SJSA1 (cell line): ENCODE measurements at places on chromosomes 16 and 17. TPM values are rescaled to one million over a fixed set of nuclear protein-coding genes. Genes with fewer than 3 reads are reported as not detected.

GRCh38 chr17:80847496-80848230 is 144.0 kb upstream of the CHMP6 start:
- no peak overlapping the region for H3K27ac ChIP-seq
- DNase-seq: no peak
- H3K27me3 ChIP-seq: no peaks in the 10 kb centered on the region
- no peak overlapping the region for H3K4me3 ChIP-seq

The SLC6A2 gene
- total RNA-seq: not detected in 2 replicates

- no peak overlapping the region for H3K4me3 ChIP-seq
- H3K4me1 ChIP-seq: peaks cover 51% of the 10 kb centered on the region
- DNase-seq: no peak
- H3K36me3 ChIP-seq: no peaks in the 10 kb centered on the region
Observed at GRCh38 chr17:65065906-65066305, 9.4 kb upstream of the GNA13 start.

- no peak overlapping the region for H3K4me3 ChIP-seq
- no peak overlapping the region for H3K27ac ChIP-seq
- peaks cover 13% of the 10 kb centered on the region; the same call in 1 of the 2 replicates for H3K36me3 ChIP-seq
Observed at GRCh38 chr16:117379-118365, 20.8 kb downstream of the NPRL3 start.

DNA sequence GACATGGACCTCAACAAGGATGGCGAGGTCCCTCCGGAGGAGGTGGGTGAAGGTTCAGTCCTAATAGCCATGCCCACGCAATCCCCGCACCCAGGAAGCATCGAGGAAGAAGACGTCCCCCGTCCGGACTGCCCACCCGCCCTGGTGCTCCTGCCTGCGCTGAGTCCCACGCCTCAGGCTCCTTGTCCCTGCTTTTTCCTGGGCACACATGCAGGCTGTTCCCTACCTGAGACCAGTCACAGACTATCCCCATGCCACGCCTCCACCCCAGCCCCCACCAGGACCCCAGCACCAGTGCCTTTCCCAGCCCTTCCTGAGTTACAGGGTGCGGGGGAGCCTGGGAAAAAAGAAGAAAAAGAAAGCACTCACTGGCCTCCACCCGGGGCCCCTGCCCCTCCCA is 9.0 kb downstream of the FKBP10 start:
- peaks cover 28% of the 10 kb centered on the region for H3K36me3 ChIP-seq
- H3K4me3 ChIP-seq: no peak overlapping the region
- H3K27me3 ChIP-seq: no peaks in the 10 kb centered on the region
- no peak overlapping the region for H3K27ac ChIP-seq
- no peak for DNase-seq
- no peaks in the 10 kb centered on the region for H3K4me1 ChIP-seq

DNA sequence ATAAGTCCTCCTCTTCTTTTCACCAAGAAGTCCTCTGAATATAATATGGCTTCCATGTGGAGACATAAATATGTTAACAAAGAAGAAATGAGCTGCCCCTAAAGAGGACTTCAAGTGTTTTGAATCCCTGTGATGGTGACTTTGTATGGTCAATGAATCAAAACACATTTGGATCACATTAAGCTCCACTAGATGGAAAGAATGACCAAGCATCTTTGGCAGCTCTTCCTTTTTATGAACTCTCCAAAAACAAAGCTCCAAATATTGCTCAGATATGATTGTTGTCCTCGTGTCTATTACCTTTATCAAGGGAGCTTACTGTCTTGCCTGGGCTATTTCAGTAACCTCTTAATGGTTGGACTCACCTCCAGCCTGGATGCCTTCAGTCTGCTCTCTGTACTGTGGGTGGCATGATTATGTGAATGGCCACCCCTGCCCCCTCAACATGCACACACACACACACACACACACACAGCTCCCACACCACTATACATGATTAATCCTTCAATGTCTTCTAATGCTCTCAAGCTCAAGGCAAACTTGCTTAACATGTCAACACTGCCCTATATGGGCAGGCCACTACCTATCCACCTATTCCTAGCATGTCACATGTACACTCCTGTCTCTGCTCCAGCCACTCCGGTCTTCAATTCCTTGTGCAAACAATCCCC is 346.6 kb upstream of the SALL1 start:
- no peak for DNase-seq
- H3K36me3 ChIP-seq: no peaks in the 10 kb centered on the region
- H3K4me3 ChIP-seq: no peak overlapping the region
- H3K27me3 ChIP-seq: no peaks in the 10 kb centered on the region
- peaks cover 6% of the 10 kb centered on the region for H3K4me1 ChIP-seq

The ZG16B gene
- 0.11 and 0.53 TPM in 2 replicates for total RNA-seq

DNA sequence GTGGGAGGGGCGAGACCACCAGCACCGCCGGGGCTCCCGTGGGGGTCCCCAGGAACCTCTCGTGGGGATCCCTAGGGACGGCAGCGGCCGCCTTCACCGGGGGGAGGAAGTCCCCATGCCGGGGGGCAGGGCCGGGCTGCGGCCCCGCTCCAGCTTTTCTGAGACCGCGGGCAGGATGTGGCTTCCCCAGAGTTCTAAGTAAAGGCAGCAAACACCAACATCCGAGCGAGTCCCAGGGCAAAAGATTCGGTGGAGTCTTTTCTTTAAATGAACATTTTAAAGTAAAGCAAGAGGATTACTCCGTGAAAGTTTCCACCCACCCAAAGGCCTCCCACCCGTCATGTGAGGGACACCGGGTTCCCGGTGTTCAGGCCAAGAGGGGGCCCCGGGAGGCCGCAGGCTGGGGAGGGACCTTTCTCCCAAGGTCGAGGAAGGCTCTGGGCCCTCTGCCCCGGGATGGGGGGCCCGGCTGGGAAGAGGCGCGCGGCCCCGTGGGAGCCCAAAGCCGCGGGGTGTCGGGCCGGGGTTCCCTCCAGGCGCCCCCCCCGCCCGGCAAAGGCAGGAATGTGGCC is 137.2 kb upstream of the RPH3AL start:
- H3K4me1 ChIP-seq: peaks cover 15% of the 10 kb centered on the region
- peak overlapping the region; percentile 59 for H3K4me3 ChIP-seq
- H3K27ac ChIP-seq: peak overlapping the region; percentile 57
- 0 out of 2 replicates have a peak, but pooled peaks cover 6% of the 10 kb centered on the region for H3K36me3 ChIP-seq

The GPR142 gene
- total RNA-seq: not detected in 2 replicates

DNA sequence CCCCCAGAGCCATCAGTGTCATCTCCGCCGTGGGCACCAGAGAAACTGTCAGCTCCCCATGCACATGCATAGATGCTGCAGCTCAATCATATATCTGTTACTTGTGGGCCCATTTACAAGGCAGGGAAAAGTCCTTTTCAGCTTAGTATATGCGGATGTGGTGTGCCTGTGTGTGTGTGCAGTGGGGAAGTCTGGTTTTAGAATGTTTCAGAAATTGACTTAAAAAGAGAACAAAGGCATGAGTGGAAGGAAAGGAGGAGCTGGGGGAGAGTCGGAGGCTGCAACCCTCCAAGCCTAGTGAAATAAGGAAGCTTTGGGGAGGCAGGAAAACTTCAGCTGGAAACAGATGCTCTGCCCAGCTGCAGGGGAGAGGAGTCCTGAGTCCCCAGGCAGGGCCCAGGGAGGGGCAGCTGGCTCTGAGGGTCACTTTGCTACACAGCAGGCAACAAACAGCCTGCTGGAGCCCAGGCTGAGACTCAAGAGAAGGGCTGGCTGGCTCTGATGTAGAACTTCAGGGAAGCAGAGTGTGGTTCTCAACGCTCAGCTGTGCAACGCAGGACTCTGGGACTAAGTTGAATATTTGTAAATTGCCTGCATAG is 11.1 kb upstream of the CD300LD start:
- H3K36me3 ChIP-seq: no peaks in the 10 kb centered on the region
- H3K4me3 ChIP-seq: no peak overlapping the region
- DNase-seq: no peak
- no peaks in the 10 kb centered on the region for H3K4me1 ChIP-seq

The PPP1R1B gene
- total RNA-seq: not detected in 2 replicates

DNA sequence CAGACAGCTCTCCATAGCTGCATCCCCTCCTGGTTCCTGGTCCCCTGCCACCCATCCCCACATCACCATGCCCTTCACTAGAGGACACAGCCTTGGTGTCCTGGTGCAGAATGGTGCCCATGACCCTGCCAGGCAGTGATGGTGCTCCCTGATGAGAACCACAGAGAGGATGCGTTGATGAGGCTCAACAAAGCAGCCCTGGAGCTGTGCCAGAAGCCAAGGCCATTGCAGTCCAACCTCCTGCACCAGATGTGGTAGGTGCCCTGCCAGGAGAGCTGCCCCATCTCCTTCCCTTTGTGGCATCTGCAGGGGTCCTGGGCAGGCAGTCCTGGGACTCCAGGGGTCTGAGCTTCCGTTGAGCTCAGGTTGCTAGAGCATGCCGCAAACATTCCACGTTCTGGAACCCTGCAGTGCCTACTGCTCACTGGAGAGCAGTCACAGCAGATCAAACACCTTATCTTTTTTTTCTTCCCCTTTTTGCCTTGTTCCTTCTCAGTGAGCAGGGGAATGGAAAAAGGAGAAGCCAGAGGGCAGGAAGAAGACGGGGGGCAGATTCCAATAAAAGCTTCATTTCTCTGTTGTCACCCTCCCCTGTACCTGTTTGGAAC is 5.3 kb upstream of the EPN3 start:
- H3K27me3 ChIP-seq: peaks cover 33% of the 10 kb centered on the region
- no peak overlapping the region for H3K27ac ChIP-seq
- DNase-seq: no peak
- H3K4me3 ChIP-seq: no peak overlapping the region

The SPATA33 gene
- total RNA-seq: 5.5 and 8.3 TPM in 2 replicates

- H3K27ac ChIP-seq: no peak overlapping the region
- no peak for DNase-seq
- H3K4me1 ChIP-seq: no peaks in the 10 kb centered on the region
- peaks cover 80% of the 10 kb centered on the region for H3K36me3 ChIP-seq
Observed at GRCh38 chr17:61794792-61795191, 68.5 kb downstream of the BRIP1 start.

DNA sequence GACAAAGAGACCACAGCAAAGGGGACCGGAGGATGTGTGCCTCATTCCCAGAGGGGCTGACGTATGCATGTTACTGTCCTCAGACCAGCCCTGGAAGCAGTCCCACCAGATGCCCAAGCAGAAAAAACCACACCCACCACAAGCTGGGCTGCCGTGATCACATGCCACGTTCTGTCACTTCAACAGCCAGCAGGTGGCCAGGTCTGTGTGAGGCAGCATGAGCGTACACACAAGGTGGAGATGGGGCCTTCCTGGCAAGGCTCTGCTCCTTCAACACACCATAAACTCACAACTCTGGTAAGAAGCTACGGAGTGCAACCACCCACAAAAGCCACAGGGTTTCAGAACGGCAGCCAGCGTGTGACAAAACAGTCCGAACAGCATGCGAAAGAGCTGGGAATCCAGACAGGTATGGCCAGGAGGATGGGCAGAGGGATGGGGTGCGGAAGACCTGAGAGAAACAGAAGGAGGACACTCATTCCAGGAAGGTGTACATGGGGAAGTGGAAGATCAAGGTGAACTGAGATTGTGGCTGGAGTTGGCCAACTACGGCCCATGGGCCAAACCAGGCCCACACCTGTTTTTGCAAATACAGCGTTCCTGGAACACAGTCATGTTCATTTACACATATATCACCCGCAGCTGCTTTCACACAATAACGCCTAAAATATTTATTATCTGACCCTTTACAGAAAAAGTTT is 27.9 kb downstream of the MBTPS1 start:
- H3K4me1 ChIP-seq: no peaks in the 10 kb centered on the region
- H3K36me3 ChIP-seq: peaks cover 83% of the 10 kb centered on the region
- no peaks in the 10 kb centered on the region for H3K27me3 ChIP-seq

- H3K36me3 ChIP-seq: no peaks in the 10 kb centered on the region
- no peaks in the 10 kb centered on the region for H3K27me3 ChIP-seq
- no peaks in the 10 kb centered on the region for H3K4me1 ChIP-seq
- H3K4me3 ChIP-seq: no peak overlapping the region
Observed at GRCh38 chr17:31466096-31466760, 74.8 kb downstream of the RAB11FIP4 start.

The SPIRE2 gene
- 2.3 and 2.7 TPM in 2 replicates for total RNA-seq

The KRTAP2-2 gene
- not detected in 2 replicates for total RNA-seq

DNA sequence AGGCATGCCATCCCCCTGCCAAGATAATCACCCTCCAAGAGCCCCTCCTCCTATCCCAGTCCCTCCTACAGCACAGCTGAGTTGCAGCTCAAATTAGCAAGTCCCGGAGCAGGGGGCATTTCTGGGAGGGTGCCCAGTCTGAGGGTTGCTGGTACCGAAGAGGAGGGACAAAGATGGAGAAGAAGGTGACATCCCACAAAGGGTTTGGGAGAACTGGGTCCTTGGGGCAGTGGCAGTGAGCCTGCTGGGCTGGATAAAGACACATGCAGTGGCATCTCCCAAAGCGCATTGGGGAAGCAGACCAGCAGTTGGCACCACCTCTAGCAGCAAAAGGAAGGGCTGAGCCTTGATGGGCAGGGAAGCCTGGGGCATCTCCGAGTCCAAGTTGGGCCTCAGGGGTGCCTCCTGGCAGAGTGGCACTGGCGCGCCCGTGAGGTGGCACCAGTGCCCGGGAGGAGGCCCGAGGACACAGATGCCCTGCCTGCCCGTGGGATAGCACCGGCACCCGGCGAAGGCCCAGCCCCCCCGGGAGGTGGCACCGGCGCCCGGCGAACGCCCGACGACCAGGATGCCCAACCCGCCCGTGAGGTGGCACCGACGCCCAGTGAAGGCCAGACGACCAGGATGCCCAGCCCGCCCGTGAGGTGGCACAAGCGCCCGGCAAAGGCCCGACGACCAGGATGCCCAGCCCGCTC is 622 bp downstream of the TOM1L2 start:
- H3K36me3 ChIP-seq: peaks cover 6% of the 10 kb centered on the region; the same call in 1 of the 2 replicates
- no peaks in the 10 kb centered on the region for H3K27me3 ChIP-seq
- peak overlapping the region; percentile 80 for H3K4me3 ChIP-seq

GRCh38 chr17:74918906-74919305 is 4.1 kb downstream of the USH1G start:
- H3K27me3 ChIP-seq: peaks cover 75% of the 10 kb centered on the region
- H3K4me3 ChIP-seq: no peak overlapping the region
- peaks cover 20% of the 10 kb centered on the region for H3K4me1 ChIP-seq
- no peaks in the 10 kb centered on the region for H3K36me3 ChIP-seq
- H3K27ac ChIP-seq: no peak overlapping the region
- no peak for DNase-seq

DNA sequence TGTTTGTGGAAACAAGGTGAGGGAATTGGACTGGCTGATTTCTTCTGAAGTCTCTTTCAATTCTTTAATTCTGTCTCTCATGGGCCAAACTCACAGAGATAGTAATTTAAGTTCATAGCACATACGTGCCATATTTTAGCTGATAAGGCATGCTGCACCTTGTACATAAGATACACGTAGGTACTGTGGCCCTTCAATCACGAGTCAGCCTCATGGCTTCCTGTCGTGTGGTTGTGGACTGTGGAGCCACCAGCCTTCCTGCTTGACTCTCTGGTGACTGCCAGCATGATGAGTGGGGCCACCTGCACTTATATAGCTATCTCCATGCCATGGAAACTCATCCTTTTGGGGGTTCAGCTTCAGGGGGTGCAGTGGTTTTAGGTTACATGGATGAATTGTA is 25.1 kb downstream of the KSR1 start:
- no peak overlapping the region for H3K4me3 ChIP-seq
- DNase-seq: no peak
- H3K36me3 ChIP-seq: no peaks in the 10 kb centered on the region
- H3K27me3 ChIP-seq: no peaks in the 10 kb centered on the region
- H3K4me1 ChIP-seq: peaks cover 6% of the 10 kb centered on the region
- H3K27ac ChIP-seq: no peak overlapping the region

The MFSD6L gene
- not detected in 2 replicates for total RNA-seq

- no peaks in the 10 kb centered on the region for H3K4me1 ChIP-seq
- no peaks in the 10 kb centered on the region for H3K27me3 ChIP-seq
- H3K27ac ChIP-seq: no peak overlapping the region
- H3K4me3 ChIP-seq: no peak overlapping the region
Observed at GRCh38 chr16:35140293-35140986, 1681.0 kb downstream of the TP53TG3F start.
